ENCODE measurements at places on chromosomes 2 and 18.

DNA sequence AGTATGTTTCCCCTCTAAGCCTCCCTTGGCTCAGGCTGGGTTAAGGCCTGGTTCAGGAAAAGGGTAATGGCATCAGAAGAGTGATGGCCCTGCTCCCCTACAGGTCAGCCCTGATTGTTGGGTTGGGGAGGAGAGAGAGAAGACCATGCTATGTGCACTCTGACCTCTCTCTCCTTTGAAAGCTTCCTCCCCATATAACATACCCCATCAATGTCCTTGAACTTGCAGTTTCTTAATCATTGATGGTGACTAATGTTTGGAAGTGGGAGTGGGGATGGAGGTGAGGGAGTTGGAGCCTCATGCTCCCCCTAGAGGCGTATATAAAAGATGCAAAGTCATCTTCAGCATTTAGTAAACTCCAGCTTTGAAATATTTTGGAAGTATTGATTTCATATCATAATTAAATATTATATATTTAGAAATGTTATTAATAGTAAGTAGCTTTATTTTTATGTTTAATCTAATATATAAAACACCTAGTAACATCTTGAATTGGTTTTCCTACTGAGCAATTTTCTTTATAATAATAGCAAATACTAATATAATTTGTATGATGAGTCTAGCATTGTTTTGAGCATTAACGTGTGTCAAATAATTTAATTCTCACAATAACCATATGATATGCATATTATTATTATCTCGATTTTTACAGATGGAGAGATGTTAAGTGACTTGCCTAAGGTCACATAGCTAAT lies 8.8 kb downstream of the PLCL1 start:
- no peak for DNase-seq

GRCh38 chr2:61727746-61728145 lies 126.1 kb downstream of the FAM161A start:
- DNase-seq = no peak

- no peak for DNase-seq
Measured at GRCh38 chr2:174951745-174952144, 53.4 kb downstream of the CHN1 start.

GRCh38 chr2:75268112-75268511 lies 68.8 kb upstream of the TACR1 start:
- DNase-seq = no peak

DNA sequence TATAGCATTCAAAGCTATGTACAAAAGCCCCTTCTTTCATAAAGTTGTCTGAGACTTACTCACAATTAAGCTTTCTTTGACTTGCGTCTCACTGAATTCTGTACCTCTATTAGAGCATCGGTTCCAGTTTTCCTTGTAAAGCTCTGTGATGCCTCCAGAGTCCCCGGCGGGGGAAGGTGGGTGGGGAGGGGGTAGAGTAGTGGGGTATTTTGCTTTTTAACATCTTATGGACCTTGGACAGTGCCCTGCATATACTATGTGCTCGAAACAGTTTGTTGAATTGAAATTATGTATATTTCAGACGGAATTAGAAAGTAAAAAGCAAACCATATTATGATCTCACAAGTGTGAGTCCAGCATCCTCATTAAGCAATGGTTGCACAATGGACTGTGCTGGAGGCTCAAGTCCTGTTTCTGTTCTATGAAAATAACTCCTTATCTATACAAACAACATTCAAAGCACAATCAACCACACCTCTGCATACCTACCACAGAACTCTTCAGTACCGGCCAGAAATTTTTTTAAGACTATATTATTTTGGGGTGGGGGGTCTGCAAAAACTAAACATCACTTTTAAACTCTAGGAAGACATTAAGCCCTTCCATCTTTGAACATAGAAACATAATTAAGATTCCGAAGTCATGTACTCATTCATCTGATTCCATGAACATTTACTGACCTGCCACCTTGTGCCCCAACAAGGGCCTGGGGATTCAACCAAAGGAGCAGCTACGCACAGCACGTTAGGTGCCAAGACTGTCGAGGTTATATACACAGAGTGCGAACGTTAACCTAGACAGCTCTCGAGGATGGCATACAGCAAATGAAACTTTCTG lies 908 bp downstream of the STAT1 start:
- DNase-seq = no peak

Measured in 8988T (cell line).